ENCODE measurements at places on chromosomes 7 and 10. TPM values are rescaled to one million over a fixed set of nuclear protein-coding genes. Genes with fewer than 3 reads are reported as not detected.

The RBM20 gene
- total RNA-seq = 5.2 TPM

DNA sequence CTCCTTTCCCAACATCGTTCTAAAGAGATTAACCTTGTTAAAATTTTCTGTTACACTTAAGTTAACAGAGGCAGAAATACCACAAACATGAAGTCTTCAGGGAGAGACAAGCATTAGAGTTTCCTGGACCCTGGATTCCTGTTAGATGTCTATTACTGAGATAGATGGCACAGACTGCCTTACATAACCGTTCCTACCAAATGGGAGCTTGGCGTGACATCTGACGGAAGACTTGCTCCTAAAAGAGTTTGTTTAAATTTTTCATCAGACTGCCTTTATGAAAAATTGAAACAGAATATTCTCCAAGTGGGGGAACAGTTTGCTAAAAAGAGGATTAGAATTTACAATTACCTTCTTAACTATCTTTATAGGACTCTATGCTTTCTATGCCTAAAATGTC lies 22.7 kb downstream of the ANK3 start:
- DNase-seq = no peak

DNA sequence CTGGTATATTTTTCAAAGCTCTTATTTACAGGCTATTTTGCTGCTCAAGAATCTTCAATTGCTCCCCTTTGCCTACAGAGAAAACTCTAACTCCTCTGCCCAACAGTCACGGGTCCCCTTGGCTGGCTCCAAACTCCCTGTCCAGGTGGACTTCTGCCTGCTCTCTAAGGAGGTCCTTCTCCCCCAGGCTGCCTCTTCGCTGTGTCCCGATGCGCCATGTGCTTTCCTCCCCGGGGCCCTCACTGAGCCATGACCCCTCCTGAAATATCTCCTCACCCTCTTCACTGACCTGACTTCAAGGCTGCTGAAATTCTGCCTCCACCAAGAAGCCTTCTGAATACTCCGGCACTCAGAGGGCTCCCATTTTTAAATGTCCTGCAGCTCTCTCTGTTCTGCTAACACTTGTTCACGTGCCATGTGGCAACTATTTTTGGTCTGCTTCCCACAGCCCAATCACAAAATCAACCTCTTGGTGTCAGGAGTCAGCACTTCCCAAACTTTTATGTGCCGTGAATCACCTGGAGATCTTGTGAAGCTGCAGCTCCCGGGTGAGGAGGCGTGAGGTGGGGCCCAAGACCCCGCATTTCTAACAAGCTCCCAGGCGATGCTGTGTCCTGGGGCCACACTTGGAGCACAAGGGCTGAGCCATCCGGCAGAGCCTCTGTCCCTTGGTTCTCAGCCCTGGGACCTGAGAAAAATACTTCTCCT lies 85.7 kb upstream of the COL13A1 start:
- DNase-seq = no peak

- DNase-seq = no peak
These were observed 70.3 kb upstream of the KMT2E start for GRCh38 chr7:104943502-104944343.

The SLC13A1 gene
- not detected for total RNA-seq

DNA sequence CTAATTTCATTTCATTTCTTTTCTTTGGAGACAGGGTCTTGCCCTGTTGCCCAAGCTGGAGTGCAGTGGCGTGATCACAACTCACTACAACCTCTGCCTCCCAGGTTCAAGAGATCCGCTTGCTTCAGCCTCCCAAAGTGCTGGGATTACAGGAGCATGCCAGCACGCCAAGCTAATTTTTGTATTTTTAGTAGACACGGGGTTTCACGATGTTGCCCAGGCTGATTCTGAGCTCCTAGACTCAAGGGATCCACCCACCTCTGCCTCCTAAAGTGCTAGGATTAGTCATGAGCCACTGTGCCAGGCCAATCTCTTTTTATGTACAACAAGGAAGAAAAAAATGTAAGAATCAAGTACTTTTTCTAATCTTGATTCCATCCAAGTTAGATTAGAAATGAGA lies 10.7 kb upstream of the KMT2E start:
- no peak for DNase-seq

DNA sequence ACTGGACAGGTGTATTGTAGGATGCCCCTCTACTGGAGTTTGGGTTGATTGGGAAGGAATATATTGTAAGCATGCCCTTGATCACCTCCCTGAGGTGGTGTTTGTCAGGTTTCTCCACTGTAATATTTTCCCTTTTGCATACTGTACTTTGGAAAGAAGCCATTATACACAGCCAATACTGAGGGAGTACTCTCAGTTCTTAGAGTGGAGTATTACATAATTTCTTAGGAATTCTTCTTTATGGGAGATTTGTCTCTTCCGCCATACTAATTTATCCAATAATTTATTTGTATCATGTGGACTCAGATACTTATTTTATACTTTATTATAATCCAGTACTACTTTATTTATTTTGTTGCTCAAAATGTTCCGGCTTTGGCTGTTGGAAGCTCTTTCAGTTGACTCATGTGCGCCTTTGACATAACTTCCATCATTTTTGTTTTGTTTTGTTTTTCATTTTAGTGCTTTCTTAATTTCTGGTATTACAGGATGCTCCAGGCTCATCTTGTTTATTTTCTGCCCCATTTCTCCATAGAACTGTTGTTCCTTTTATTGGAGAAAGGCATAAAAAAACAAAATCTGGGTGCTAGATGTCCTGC lies 29.7 kb downstream of the MKLN1 start:
- no peak for DNase-seq

- no peak for DNase-seq
These were observed 21.4 kb downstream of the LAT2 start for GRCh38 chr7:74231232-74231590.

DNA sequence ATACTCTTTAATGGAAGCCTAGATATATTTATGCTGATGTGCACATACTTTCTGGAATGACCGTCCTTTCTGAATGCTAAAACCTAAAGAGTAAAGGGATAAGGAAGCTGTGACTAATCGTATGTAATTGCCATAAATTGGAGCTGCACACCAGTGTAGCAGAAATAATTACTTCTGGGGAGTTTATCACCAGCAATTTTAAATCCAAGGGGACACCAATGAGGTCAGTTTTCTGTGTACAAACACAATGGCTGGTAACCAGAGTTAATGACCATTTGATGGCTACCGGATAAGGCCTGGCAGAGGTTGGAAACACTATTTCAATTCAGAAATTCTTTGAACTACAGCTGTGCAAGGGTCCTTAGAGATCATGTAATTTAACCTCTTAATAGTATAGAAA lies 670.1 kb downstream of the REEP3 start:
- DNase-seq = no peak

All from vagina (tissue), 2 donors.